ENCODE measurements at places on chromosomes 5 and 9.
A peak's percentile ranks its signal among the peaks of the same experiment; 100 is the strongest.

DNA sequence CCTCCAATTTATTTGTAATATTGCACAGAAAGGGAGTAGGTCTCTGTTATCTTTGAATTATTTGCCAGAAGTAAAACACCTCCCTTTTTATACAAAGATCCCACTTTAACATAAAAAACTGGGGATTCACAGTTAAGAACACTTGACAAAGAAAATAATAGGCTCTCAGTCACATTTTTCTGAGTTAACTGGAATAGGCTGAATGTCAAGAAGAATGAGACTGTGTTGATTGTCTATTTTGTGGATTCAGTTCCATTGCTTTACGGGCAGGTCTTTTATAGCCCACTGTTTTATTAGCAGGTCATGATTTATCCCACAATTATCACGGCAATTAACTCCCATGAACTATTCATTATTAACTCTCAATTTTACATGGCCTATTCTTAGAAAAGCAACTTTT lies 427.4 kb downstream of the CTNND2 start:
- no peak for DNase-seq

DNA sequence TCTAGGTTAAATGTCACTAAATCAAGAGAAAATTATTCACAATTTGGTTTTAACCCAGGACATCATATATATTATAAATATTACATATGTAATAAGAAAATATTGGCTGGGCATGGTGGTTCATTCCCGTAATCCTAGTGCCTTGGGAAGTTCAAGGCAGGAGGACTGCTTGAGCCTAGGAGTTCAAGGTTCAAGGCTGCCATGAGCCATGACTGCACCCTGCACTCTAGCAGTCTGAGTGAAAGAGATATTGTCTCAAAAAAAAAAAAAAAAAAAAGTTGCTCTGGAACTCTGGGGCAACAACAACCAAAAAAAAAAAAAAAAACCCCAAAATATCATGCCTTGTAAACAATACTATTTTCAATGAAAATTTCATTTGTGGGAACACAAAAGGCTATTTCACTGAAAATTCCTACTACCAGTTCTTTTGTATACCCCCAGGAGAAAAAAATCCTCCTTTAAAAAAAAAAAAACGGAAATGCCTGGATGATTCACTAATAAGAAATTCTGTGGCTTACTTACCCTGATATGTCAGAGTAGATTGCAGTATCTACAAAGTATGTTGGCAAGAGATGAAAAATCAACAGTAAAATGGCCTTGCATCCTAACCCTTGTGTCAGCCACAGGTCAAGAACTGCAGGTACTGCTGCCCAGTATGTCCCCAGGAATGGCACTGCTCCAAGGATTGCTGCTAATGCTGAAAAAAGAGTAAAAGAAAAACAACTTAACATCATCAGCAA lies 22.6 kb upstream of the CTNNAL1 start:
- no peak for DNase-seq

DNA sequence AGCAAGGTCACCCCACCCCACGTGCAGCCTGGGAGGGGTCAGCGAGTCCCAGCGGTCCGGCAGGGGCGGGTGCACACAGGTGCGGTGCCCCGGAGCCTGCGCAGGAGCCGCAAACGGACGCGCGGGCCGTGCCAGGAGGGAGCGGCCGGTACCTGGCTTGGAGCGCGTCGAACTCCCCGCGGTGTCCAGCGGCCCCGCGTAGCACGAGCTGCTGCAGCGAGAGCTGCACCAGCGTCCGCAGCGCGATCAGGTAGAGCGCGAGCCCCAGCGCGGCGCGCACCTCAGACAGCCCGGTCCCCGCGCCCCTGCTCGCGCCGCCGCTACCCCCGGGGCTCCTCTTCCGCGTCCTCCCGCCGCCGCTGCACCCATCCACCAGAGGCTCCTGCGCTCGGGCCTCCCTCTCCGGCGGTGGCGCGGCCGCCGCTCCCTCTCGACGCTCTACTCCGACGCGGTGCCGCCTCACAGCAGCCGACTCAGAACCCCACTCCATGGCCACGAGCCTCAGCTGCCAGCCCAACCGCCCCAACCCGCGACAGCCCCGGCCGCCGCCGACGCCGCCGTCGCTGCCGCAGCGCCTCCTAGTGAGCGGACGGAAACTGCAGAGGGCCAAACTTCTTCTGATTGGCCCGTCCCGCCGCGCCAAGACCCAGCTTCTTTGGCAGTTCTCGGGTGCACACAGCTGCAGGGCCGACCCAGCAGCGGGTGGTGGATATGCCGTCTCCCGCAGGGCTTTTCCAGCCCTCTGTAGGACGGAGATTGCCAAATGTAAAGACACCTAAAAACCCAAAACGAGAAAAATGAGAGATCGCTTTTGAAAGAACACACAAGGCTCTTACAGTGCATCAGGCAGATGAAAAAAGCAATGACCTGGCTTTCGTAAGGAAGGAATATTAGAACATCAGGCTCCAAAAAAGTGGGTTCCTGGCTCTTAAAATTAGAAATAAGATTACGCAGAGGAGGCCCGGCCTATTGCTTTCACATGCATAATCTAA lies at the start of gene ERMP1:
Gene ERMP1, minus strand, starts transcription at position 580 of the 992 bp plus-strand sequence. Its CDS starts 90 bp downstream, at position 490.
- DNase-seq: peak; percentile 86

- no peak for DNase-seq
Observed at GRCh38 chr9:28853477-28853876, 1280.2 kb upstream of the C9orf72 start.

DNA sequence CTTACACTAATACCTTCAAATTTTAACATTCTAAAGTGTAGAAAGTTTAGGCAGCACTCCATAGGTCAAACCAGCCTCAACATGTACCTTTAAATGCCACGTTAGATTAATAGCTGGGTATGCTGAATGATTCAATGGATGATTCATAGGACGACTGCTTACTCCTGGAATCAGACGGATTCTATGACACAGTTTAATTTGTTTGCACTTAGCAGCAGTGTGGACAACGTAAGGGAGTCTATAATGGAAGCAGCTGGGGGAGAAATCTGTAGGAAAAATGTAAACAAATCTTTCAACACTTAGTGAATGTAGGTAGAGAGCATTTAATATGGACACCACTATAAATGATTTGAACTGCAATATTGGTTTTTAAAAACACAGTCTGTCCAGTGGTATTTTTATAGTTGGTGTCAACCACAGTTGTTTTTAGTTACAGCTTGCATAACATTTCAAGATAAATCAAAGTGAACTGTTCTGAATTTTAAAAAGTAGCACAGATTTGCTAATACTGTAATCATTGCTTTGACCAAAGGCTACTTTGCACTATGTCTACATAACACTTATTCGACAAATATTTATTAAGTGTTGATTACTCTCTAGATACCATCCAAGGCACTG lies 701.5 kb upstream of the MEF2C start:
- no peak for DNase-seq

DNA sequence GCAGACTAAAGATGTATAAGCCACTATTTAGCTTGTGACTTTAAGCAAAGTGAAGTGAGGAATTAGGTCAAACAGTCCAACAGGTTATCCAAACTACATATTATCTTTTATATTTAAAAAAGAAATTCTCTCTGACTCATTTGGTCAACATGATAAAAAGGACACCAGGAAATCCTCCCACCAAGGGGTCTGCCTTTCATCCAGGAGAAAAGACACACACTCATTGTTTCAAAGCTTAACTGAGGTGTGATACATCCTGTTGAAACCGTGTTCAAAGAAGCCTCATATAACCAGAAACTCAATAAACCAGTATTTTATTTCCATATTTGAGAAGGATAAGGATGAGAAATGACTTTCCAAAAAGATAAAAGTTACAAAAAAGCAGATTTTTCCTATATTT lies 417.1 kb downstream of the HCN1 start:
- DNase-seq: no peak

DNA sequence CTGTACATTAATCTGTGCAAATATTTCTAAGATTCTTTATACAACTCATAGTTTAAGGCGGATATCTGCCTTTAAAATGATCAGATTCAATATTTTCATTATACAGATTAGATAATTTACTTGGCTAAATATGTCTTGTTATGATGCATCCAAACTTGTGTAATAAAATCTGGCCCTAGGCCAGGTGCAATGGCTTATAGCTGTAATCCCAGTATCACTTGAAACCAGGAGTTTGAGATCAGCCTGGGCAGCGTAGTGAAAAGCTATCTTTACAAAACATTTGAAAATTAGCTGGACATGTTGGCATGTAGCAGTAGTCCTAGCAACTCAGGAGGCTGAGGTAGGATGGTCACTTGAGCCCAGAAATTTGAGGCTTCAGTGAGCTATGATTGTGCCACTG lies 2002.2 kb upstream of the ACO1 start:
- DNase-seq: no peak

- no peak for DNase-seq
Observed at GRCh38 chr9:78954286-78954685, 617.5 kb upstream of the TLE4 start.

DNA sequence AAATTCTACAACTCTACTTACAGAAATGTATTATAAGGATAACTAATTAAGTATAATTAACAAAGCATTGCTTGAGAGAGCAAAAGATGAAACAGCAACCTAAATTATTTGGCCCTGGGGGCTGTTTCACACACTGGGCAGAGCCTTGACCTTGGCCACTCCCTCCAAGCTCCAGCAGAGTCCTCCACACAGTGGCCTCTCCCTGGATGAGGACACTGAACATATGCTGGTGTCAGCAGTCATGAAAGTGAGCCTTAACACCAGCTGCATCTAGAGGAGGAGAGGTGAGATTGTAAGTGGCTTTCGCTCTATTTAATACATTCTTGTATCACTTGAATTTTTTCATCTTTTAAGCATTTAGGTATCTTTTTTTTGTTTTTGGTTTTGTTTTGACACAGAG lies 23.3 kb upstream of the ZDHHC12 start:
- DNase-seq: no peak

DNA sequence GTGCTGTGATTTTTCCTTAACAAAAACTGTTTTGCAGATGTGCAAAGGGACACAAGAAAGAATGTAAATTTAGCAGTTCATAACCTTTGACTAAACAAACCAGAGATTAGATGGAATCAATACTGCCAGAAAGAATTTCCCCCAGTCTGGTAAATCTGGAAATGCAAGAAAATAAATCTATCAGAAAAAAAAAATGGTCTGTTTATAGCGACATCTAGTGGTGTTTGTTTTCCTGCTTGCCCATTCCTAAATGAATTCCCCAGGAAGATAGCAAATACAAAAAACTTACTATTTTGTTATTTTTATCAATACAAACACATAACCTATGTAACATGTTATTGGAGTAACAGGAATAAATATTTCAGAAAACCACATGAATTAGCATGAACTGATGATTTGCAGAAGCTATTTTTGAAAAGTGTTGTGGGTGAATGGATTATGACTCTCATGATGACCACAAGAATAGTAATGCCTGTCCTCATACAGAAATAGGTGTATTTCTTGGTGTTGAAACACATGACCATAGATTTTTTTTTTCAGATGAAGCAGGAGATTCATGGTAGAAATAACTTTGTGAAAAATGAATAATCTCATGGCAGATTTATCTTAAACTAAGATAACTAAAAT lies 1703.8 kb downstream of the MAT2B start:
- peak; percentile 26 for DNase-seq

DNA sequence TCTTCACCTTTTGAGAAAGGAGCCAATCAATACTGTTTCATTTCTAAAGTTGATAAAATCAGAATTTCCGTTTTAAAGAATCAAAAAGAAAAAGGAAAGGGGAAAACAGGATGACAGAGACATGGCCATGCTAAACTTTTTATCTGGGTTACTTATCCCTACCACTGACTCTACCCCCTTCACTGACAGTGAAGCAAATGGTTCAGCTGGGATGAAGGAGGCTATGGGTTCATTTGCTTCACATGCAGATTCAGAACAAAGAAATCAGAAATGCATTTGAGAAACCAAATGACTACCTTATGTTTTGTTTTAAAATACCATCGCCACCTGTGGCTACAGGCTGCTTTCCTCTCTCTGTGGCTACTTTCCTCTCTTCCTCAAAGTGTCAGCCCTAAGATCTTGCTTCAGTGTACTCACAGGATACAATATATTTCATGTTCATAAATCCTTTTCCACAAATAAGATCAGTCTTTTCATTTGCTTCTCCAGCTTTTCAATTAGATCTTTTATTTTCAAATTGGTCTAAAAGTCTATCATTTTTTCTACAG lies 53.3 kb downstream of the LPAR1 start:
- no peak for DNase-seq

DNA sequence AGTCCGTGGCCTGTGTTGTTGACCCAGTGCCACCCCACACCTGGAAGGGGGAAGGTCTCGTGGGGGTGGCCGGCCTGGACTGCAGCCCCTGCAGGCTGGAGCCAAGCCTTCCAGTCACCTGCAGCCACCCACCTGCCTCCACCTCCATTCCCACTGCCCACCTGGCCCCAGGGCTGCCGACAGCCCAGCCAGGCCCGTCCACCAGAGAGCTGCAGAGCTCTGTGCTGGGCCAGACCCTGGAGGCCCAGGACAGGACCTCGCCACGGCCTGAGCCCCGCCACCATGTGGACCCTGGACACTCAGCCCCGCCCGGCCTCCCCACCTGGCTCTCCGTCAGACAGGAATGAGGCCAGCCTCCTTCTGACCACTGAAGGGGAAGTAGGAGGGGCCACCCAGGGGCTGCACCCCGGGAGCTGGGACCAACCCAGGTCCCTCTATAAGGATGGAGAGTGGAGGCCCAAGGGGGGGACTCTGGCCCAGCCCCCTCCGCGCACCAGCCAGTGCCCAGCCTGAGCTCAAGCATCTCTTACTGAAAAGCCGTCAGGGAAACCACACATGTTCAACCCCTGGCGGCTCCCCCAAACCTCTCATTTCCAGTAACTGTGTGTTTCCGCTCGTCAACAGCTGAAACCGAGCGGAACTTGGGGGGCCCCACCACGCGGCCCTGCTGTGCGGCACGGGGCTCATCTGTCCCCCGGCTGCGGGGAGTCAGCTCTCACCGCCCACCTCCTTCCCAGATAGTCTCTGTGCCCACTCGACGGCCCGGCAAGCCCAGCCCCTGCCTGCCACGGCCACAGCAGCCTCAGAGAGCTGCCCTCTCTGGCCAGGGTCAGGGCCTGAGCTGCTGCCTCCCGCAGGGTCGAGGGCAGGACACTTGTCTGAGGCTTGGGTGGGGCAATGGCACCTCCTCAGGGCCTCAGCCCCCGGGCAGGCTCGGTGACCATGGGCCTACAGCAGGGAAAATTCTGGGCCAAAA lies 12.8 kb downstream of the NOTCH1 start:
- no peak for DNase-seq

DNA sequence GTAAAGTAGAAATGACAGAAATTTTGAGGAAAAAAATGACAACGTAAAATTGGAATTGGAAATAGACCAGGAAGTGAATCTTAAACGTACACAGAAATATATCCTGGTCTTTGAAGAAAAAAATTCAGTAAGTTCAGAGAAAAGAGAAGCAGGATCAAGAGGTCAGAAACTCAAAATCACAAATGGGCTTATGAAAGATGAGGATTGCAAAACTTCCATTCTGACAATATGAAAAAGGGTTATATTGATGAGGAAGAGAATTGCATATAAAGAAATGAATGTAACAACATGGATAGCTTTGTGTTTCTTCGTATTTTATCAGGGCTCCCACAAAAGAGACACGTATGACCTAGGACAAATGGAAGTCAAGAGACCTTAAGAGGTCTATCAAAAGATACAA lies 58.1 kb downstream of the OXCT1 start:
- no peak for DNase-seq

- no peak for DNase-seq
Observed at GRCh38 chr9:27395484-27395921, 98.6 kb upstream of the EQTN start.

GRCh38 chr9:295576-295975 lies 80.9 kb downstream of the DOCK8 start:
- DNase-seq: no peak

All from right lung (tissue), 10 donors.